ENCODE measurements at places on chromosomes 6 and 20.
A peak's percentile ranks its signal among the peaks of the same experiment; 100 is the strongest.

GRCh38 chr6:156984178-156984738 is 207.1 kb downstream of the ARID1B start:
- no peak for DNase-seq

DNA sequence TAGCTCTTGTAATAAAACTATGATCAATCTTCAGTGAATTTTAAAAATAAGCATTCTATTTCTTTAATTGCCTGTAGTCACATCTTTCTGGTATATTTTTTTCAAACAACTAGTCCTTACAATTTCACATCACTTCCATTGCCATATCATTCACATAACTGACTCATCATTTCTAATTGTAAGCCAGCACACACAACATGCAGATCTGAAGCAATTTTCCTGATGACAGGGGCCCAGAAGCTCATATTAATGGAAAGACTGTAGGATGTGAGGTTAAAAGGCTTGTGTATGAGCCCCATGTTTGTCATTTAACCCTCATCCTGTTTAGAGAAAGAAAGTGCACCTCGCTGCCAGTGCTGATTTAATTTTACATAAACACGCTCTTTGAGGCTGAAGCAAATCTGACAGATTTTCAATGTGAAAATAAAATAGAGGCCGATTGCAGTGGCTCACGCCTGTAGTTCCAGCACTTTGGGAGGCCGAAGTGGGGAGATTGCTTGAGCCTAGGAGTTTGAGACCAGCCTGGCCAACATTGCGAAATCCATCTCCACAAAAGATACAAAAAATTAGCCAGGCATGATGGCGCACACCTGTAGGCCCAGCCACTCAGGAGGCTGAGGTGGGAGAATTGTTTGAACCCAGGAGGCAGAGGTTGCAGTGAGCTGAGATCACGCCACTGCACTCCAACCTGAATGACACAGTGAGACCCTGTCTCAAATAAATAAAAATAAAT is 40.1 kb upstream of the LTV1 start:
- no peak for DNase-seq

DNA sequence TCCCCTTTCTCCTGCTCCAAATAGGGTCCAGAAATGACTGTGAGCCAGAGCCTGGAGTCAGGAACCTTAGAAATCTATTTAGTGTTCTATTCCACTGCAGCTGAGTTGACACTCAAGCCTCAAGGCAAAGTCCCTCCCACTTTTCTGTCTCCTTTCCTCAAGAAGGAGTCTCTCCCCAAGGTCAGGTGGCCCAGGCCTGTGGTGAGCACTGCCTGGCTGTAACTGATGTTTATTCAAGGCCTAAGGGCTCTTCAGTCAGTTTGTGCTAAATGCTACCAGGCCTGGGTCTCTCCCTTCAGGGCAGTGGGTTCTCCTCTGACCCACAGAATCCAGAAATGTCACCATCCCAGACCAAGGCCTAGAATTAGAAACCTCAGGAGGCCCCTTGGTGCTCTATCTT is 1042.9 kb upstream of the EPHA7 start:
- DNase-seq = no peak

DNA sequence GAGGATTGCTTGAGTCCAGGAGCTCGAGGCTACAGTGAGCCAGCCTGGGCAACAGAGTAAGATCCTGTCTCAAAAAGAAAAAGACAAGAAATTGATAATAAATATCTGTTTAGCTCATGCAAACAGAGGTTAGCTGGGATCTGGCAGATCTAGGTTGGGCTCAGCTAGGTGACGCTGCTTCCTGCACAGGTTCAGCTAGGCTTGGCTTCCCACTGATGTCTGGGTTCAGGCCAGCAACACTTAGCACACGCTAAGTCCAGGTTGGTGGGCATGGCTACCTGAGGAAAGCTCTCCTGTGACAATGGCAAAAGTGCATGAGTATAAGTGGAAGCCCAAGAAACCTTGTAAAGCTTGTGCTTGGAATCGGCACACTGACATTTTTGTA is 48.7 kb downstream of the RIN2 start:
- DNase-seq = no peak

GRCh38 chr6:13425943-13426931 is 61.2 kb downstream of the GFOD1 start:
- no peak for DNase-seq

GRCh38 chr20:57560554-57561355 is at the start of gene PCK1:
Gene PCK1, plus strand, starts transcription at chr20:57561110. Its CDS starts 302 bp downstream, at chr20:57561412.
- no peak for DNase-seq

DNA sequence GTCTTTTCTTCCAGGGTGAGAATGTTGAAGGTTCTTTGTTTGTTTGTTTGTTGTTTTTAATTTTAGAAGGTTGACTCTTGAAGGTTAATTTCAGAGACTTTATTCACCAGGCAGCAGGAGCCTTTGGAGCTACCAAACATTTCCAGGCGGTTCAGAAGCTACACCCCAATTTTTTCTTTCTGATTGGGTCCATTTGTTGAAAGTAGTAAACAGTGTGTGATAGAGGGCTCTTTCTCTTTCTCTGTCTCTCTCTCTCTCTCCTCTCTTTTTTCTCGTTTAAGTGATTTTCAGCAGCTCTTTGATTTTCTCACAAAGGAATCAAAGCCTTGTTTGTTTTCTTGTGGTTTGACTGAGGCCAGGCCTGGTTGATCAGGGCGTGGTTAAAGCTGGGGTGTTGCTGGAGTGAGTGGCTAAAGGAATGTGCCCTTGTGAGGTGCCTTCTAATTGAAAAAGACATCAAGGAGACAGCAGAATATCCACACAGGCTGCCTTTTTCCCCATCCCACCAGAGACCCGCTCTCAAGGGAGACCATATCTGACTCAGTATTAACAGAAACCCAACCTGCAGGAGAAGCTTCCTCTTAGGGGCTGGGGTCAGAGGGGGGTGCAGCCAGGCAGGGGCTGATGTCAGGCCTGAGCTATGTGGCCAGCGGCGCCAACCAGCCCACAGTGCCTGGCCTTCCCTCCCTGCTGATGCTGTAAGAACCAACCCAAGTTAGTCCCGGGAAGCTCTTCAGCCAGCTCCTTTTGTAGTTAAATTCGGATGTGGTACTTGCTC is 40.4 kb upstream of the NAA20 start:
- no peak for DNase-seq

GRCh38 chr20:37406010-37406998 is 60.4 kb downstream of the SRC start:
- DNase-seq = peak; percentile 68

GRCh38 chr6:15399641-15400470 is 154.0 kb downstream of the JARID2 start:
- no peak for DNase-seq

DNA sequence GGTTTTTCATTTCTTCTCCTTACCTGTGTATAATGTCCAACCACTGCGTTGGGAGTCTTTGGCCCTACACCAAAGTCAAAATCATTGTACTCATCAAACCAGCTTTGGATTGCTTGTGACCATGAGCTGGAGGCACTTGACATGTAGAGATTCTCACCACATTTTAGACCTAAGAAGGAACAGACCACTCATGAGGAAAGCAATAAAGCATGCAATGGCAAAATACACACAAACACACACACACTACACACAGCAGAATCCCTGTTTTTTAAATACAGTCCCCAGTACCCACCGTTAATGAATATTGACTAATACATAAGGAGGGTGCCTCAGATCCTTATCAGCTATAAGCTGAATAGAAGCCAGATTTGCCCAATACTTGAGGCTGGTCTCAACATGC is 10.5 kb downstream of the CRISP3 start:
- no peak for DNase-seq

DNA sequence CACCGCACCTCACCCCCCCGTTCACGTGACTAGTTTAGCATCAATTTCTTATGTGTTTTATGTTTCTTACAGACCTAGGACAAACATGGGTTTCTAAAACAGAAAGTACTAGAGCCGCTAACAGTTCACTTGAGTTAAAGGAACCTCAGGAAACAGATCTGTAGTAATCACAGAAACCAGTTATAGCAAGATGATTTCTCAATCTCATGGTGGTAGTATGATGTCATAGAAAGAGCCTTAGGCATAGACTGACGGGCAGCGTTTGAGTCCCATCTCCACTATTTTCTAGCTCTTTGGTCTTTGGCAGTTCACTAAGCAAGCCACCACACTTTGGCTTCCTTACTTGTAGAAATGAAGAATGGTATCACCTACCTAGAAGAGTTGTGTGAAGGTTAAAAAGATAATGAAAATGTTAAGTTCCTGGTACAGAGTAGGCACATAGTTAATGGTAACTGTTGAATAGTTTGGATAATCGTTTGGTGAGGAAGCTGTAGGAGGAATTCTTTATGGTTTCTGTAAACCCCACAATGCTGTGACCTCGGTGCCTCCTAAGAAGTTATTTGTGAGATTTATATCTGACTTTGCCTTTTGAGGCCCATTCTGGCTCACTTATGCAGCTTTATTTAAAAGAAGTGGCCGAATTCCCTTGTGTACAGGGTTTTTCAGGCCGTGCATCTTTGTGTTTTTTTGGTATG is 21.3 kb downstream of the CTNNBL1 start:
- no peak for DNase-seq

DNA sequence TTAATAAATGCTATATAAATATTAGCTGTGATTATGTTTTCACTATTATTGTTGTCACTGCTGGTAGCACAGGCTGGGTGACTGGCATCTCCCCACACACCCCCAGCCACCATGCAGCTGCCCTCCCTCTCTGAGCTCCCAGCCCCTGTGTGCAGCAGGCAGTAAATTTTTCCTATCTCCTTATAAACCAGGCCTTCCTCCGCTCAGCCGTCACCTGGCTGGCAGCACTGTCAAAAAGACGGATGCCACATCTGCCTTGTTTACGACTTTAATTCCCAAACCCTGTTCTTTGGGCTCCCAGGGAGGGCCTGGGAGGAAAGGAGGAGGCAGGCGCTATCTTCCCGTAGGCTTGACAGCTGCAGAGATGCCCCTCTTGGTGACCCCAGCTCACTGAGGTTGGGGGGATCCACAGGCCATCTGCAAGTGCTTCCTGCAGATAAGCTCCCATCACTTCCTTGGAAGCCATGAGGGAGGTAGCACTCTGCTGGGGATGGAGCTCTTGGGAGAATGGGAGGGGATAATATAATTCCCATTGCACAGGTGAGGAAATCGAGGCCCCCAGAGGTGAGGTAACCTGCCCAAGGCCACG is 94.5 kb downstream of the GRM4 start:
- no peak for DNase-seq

- peak; percentile 67 for DNase-seq
Measured at GRCh38 chr6:38501931-38502330, 137.8 kb downstream of the BTBD9 start.

DNA sequence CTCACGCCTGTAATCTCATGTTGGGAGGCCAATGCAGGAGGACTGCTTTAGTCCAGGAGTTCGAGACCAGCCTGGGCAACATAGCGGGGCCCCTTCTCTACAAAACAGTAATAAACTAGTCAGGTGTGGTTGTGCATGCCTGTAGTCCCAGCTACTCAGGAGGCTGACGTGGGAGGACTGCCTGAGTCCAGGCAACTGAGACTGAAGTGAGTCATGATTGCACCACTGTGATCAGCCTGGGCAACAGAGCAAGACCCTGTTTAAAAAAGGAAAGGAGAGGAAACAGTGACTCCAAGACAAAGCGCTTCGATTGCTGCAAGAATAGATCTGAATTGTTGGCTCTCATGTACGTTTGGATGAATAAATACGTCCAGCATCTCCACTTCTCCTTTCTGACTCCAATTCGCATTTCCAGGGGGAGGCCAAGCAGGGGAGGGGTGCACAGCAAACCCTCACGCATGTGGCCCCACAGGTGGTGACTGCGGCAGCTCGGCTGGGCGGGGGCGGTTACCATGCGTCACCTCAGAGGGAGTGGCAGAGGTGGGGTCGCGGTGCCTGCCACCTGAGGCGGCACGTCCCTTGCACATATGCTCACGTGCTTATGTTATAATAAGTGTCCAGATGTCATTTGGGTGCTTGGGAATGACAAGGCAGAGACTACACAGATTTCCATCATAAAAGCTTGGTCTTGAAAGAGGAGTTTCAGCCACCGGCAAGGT is 95.1 kb upstream of the MPC1 start:
- no peak for DNase-seq

GRCh38 chr20:47453167-47453782 is 48.4 kb upstream of the NCOA3 start:
- no peak for DNase-seq

DNA sequence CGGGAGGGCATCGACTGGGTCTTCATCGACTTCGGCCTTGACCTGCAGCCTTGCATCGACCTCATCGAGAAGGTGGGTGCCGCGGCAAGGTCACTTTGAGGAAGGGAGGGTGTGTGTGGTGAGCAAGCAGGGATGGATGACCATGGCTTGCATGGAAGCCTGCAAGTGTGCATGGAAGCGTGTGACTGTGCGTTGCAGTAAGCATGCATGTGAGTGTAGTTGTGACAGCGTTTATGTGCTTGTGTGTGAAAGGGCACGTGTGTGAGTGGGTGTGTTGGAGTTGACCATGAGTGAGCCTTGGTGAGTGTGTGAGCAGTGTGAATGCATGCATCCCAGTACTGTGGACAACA is 32.5 kb downstream of the MYH7B start:
- no peak for DNase-seq

DNA sequence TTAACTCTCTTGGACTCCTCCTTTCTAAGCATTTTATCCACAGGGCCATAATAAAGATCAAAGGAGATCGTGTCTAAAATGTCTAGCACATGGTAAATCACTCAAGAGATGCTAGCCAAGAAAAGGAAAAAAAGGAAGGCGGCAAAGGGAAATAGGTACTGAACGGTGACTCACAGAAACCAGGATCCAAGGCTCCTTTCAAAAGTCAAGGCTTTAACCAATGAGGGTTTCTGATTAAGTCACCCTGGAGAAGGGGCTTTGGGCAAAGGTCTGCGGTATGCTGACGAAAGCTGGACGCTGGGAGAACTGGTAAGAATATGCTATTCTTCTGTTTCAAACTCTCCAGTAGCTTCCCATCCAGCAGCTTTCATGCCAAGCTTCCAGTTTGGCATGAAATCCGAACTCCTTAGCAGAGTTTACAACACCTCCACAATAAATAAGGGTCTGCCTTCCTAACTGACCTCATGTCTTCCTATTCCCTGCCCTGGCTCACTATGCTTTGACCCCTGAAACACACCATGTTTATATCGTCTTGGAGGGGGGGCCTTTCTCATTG is 1.0 kb downstream of the TOMM34 start:
- DNase-seq = no peak

GRCh38 chr6:69593706-69594105 is 203.1 kb downstream of the LMBRD1 start:
- DNase-seq = no peak

All from NCI-H1436 (cell line).